ENCODE measurements at places on chromosomes 7 and 10.
A peak's percentile ranks its signal among the peaks of the same experiment; 100 is the strongest.

DNA sequence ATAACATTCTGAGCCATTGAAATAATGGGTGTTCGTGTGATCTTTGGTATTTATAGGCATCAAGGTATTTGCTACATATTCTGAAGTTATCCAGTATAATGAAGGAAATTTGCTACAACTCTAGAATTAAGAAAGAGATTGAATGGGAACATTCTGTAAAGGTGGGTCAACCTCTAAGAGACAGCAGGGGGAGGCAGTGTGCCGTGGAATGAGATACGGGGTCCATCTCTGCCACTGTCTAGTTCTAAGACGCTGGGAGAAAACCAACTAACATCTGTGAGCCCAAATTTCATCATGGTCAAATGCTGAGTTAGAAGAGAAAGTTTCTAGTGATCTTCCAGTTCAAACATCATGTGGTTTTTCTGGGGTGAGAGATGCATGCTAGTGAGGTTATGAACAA lies 368.9 kb downstream of the SORCS1 start:
- no peak for DNase-seq

- no peak for DNase-seq
Measured at GRCh38 chr10:52185256-52185655, 128.8 kb upstream of the DKK1 start.

GRCh38 chr10:112784022-112784461 lies 166.0 kb upstream of the TCF7L2 start:
- peak; percentile 46 for DNase-seq

DNA sequence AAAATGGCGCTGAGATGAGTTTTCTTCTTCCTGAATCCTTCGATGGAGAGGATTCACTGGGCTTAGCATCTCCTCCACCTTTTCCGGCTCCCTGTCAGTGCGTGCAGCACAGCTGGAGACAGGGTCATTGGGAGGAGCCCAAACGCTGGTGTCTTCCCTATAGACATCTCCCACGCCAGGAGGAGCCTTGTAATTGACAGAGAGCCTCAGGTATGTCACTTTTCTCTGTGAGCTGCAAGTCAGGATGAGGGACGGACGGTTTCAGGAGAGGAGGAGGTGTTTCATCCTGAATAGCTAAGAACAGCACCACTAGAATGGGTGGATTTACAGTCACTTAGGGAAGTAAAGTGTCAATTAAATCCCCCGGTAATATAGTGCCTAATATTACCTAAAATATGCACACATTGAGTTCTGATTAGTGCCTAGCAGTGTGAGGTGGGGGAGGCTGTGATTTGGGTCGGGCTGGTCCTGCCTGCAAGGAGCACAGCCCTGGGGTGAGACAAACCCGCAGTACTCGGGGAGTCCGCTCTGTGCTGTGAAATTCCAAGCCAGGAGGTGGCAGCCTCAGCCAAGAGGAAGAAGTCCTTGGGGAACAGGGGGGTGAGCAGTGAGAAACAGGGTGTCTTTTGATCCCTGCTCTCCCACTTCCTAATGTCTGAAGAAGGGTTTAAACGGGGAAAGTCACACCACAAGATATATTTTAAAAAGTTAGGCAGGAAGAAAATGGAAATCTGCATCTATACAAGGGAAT lies 28.2 kb downstream of the IL15RA start:
- DNase-seq, result no peak

GRCh38 chr7:95213809-95214492 lies 110.4 kb downstream of the PON1 start:
- no peak for DNase-seq

GRCh38 chr10:47243791-47244190 lies 56.2 kb upstream of the GDF10 start:
- no peak for DNase-seq

GRCh38 chr7:7699380-7699779 lies 19.0 kb downstream of the RPA3 start:
- DNase-seq, result no peak

DNA sequence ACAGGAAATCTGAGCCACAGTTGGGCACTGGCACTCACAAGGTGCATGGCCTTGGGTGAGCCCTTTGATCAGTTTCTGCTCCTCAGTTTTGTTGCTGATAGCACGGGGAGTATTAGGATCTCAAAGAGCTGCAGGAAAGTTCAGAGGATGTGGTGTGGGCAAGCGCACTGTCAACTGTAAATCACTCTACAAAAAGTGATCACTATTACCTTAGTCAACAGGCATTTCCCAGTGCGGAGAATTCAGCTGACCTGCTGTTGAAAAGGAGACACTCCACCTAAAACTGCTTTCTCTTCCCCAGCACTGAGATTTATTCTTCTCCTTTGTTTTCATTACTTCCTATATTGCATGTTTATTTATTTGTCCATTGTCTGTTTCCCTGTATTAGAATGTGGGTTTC lies 331.0 kb downstream of the PRPF18 start:
- no peak for DNase-seq

GRCh38 chr7:30849565-30849964 lies 62.1 kb upstream of the AQP1 start:
- no peak for DNase-seq

DNA sequence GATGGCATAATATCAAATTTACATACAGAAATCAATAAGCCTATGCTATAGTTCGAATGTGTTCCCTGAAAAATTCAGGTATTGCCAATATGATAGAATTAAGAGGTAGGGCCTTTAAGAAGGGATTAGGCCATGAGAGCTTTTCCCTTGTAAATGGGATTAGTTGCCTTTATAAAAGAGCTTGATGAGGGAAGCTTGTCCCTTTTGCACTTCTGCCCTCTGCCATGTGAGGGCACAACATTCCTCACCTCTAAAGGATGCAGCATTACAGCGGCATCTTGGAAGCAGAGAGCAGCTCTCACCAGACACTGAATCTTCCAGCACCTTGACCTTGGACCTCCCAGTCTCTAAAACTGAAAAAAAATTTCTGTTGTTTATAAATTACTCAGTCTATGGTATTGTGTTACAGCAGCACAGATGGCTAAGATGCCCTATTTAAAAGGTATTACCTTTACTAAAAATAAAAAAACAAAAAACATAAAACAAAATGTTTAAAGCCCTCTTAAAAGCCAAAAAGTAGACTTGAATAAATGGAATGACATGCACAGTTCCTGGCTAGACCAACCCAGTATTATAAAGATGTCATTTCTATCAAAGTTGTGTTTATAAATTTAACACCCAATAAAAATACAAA lies 909.6 kb downstream of the REEP3 start:
- no peak for DNase-seq

DNA sequence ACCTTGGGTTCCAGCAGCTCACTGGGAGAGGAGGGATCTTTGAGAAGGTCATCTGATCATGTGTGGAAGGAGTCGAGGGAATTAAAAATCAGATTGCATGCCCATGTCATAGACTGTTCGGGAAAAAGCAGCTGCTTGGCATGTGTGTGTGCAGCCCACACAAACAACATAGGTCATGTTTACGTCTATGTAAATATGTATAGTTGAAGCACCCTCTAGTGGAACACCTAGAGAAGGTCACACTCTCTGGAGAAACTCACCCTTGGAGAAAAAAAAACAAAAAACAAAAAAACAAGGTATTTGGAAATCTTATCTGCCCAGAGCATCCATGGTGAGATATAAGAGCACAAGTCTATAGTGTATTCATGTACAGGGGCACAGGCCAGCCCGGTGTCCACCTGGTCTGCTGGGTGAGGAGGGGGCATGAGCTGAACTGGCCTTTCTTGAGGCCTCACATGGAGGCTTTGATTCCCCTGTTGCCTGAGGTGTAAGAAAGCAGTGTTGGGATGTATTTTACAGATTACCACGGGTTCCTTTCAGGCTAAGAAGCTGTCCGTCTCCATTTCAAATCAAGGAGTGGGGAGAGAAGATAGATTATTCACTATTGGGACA lies 98.0 kb downstream of the NPY start:
- DNase-seq, result peak; percentile 26

DNA sequence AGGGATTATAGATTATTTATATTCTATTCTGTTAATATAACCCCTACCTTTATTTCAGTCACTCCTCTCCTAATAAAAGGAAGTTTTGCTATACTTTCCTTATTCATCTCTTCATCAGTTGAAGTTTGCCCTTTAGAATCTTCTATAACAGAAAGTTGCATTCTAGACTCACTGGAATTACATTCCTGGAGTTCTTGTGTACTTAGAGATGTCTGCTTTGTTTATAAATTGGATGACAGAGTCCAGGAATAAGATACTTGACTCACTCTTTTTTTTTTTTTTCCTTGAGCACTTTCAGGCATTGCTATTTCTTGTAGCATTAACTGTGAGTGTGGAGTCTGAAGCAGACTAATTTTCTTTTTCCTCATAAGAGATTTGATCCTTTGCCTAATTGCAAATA lies 640.8 kb downstream of the XPNPEP1 start:
- no peak for DNase-seq

DNA sequence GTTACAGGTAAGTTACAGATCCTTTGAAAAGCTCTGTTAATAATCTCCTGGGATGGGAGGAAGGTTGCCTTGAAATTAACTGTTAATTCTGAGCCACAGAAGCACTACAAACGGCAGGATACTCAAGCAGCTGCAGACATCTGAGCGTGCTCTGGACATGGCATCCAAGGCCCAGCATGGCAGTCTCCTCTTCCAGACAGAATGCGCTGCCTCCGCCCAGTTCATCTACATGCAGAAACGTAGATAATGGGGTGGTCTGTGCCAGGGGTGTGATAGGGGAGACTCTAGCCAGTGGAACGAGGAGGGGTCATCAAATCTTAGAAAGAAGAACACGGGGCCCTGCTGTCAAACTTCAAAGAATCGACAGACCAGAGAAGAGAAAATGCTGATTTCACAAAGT lies 13.8 kb downstream of the VIPR2 start:
- DNase-seq, result no peak
